ENCODE measurements at places on chromosomes 5 and 9.

- peak; percentile 56 for DNase-seq
Measured at GRCh38 chr9:134316449-134317160, 9.7 kb upstream of the RXRA start.

- DNase-seq, result no peak
Measured at GRCh38 chr5:154278186-154278585, 87.7 kb downstream of the GALNT10 start.

DNA sequence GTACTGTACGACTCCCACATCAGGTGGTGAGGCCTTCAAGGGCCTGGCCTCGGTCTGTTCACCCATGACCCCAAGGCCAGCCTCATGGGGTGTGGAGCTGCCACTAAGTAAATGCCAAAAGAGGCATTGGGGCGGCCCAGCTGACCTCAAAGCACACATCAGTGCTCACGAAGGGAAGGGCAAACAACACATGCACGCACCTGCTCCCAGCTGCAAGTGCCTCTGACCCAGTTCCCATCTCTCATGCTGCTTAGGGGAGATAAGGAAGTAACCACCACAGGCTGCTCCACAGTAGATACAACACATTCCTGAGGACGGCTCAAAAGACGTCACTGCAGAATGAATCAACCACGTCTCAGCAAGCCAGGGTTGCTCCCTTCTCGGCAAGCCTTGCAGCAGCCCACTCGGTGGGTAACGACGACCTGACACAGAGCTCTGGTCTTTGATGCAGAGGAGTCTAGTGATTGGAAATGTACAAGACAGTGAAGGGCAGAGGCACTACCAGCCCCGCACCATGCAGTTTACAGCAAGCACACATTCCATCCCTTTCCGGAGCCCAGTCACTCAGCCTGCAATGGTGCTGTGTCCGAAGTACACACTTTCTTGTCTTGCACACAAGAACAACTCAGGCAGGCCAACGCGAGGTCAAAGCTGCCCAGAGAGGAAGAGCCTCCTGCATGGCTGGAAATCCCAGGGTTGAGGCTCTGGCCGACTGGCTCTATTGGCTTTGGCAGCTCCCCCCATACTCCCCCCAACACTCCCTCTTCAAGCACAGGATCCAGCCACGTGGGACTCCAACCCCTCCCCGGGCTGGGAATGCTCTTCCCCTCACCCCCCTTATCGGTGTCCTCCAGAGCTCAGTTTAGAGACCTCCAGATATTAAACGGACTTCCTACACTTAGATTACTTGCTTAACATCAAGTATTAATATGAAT lies 31.8 kb downstream of the FABP6 start:
- DNase-seq, result no peak

GRCh38 chr9:87878989-87879511 lies 3.6 kb upstream of the SPATA31E1 start:
- DNase-seq, result no peak

DNA sequence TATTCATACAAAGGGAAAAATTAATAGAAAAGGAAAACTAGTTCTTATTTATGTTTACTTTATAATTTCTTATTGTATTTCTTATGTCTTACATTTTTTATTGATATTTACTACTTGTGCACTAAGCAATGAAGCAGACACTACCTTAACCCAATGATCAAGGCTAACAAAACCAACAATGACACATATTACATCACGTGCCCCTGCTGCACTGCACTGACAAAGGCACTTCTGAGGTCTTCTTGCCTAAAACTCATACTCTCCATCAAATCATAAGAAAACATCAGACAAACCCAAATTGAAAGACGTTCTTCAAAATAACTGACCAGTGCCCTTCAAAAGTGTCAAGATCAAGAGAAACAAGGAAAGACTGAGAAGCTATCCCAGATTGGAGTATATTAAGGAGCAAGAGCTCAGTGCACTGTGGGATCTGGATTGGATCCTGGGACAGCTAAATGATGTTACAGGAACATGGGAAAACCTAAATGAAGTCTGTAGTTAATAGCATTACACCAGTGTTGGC lies 230.9 kb downstream of the AUH start:
- no peak for DNase-seq

GRCh38 chr5:62685221-62685620 lies 106.6 kb downstream of the LRRC70 start:
- DNase-seq, result peak; percentile 7

GRCh38 chr9:92097997-92098482 lies 17.2 kb downstream of the SPTLC1 start:
- DNase-seq, result no peak

GRCh38 chr9:137454597-137455358 lies 4.4 kb downstream of the NSMF start:
- DNase-seq, result no peak

DNA sequence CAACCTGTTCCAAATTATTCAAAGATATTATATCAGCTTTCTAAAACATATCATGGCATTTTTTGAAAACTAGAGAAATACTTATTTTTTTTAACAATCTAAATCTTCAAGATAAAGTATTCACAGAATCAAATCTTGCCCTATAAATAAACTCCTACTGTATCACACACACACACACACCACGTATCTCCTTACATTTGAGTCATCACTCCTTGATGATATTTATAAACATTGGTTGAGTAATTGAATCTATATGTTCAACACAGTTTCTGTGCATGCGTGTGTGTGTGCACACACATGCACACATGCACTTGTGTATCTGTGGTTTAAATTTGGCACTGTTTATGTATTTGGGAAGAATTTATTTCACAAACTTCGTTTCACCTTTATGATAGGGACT lies 1716.4 kb downstream of the EFNA5 start:
- no peak for DNase-seq

GRCh38 chr5:176631383-176632200 lies 1.1 kb downstream of the EIF4E1B start:
- DNase-seq, result no peak

- no peak for DNase-seq
Measured at GRCh38 chr5:53087171-53087570, 22.4 kb downstream of the MOCS2 start.

GRCh38 chr5:41776435-41776834 lies 93.8 kb downstream of the OXCT1 start:
- no peak for DNase-seq

- no peak for DNase-seq
Measured at GRCh38 chr5:143801252-143801939, 10.6 kb upstream of the HMHB1 start.

- no peak for DNase-seq
Measured at GRCh38 chr5:95864944-95865504, 42.5 kb upstream of the GLRX start.

- no peak for DNase-seq
Measured at GRCh38 chr5:35876922-35877321, 20.2 kb downstream of the IL7R start.

GRCh38 chr9:37381094-37381741 lies 41.3 kb upstream of the GRHPR start:
- DNase-seq, result peak; percentile 14

- DNase-seq, result no peak
Measured at GRCh38 chr9:83239747-83240146, 176.8 kb upstream of the RASEF start.

DNA sequence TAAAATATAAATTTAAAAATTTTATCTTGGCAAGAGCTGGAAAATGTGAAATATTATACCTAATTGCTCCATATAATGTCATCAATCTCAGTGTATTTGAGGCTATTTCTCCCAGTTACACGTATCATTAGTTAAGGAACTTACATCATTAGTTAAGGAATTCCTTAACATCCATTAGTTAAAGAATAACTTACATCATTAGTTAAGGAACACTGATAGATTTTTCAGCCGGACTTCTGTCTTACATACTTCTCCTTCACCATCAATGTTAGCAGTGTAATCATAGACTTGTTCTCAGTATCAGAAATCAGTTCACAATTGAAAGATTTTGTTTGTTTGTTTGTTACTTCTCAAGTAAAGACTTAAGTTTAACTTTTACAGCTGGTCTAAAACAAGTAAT lies 524.4 kb upstream of the CHD1 start:
- DNase-seq, result no peak

GRCh38 chr5:102747386-102748166 lies 7.5 kb upstream of the PAM start:
- no peak for DNase-seq

GRCh38 chr5:139658501-139658927 lies 10.4 kb downstream of the CXXC5 start:
- DNase-seq, result no peak

DNA sequence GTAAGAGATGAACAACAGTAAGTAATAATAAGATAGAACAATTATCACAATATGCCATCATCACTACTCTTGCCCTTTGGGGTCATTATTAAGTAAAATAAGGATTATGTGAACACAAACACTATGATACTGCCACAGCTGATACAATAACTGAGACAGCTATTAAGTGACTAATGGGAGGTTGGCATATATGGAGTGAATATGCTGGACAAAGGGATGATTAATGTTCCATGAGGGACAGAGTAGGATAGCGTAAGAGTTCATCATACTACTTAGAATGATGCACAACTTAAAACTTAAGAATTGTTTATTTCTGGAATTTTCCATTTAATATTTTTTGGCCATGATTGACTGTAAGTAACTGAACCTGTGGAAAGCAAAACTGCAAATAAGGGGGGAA lies 16.6 kb downstream of the POU5F2 start:
- no peak for DNase-seq

GRCh38 chr9:35186524-35186923 lies 24.7 kb downstream of the UNC13B start:
- DNase-seq, result no peak

DNA sequence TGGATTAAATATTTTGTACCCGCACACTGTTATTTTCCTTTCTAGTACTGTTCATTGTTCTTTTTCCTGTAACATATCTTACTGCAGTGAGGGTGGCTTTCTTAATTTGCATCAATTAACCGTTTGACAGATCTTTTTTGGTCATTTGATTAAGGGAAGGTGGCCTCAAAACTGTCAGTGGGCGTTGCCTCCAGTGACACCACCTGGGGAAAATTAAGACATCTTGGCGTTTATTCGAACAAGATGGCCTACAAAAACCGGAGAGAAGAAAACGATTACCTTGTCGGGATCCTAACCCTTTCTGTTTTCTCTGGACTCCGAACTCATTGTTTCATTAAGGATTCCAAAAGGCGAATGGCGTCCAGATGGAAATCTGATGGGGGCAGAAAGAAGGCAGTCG lies 2.0 kb downstream of the BASP1 start:
- peak; percentile 40 for DNase-seq

GRCh38 chr5:150660108-150660831 lies 781 bp upstream of the MYOZ3 start:
- DNase-seq, result no peak

- DNase-seq, result no peak
Measured at GRCh38 chr9:33041432-33042188, 16.5 kb downstream of the DNAJA1 start.

GRCh38 chr9:104078596-104078995 lies 15.5 kb upstream of the SMC2 start:
- DNase-seq, result no peak

DNA sequence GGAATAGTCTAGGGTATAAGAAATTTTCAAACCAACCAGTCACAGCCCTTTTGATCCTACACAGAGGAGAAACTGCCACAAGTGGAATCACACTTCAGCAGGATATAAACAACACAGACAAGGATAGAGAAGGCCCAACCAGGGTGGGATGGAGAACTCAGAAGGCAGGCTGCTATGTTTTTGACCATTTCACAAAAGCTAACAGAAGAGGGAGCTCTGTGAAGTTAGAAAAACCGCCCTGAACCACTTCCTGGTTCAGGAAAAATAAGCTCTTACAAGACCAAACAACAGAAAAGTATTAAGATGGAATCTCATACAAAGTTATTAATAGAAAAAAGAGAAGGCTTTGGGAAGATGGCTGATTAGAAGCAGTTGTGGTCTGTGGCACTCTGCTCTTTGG lies 960 bp upstream of the IFNB1 start:
- no peak for DNase-seq

GRCh38 chr5:40480392-40480791 lies 199.3 kb upstream of the PTGER4 start:
- no peak for DNase-seq

GRCh38 chr5:153256-153655 lies 38.0 kb upstream of the LRRC14B start:
- DNase-seq, result no peak

DNA sequence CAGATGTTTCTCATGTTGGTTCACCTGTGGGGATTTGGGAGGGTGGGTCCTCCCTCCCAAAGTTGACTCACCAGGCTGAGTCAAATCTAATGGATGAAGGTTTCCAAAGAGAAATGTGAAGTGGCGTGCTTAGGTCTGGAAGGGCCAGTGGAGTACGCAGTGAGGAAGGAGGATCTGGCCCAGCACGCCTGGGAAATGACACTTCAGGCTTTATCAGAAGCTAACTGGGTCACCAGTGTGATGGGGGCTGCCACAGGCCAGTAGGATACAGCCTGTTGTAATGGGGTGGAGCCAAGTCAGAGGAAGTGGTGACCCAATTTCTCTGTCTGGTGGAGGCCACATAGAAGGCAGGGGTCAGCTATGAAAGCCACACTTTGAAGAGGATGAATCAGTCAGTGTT lies 18.0 kb downstream of the POLR1E start:
- DNase-seq, result no peak

DNA sequence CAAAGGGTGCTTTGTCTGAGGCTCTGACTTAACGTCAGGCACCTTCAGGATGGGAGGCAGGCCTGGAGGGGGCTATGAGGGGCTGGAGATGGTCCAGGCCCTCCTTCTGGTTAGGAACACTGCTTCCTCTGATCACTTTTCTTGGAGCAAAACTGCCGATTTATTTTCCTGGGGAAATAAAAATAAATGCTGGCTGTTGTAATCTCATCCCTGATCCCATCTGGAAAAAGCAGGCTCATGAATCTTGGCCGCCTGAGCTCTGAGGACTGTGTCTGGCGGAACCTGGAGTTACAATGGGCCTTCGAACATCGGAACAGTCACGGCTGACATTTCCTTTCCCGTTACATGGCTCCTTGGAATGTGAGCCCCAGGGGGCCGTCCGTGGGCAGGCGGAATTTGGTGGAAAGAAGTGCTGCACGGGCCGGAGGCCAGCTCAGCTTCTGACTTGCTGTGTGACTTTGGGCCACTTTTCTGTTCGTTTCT lies 157.8 kb downstream of the RGS3 start:
- no peak for DNase-seq

DNA sequence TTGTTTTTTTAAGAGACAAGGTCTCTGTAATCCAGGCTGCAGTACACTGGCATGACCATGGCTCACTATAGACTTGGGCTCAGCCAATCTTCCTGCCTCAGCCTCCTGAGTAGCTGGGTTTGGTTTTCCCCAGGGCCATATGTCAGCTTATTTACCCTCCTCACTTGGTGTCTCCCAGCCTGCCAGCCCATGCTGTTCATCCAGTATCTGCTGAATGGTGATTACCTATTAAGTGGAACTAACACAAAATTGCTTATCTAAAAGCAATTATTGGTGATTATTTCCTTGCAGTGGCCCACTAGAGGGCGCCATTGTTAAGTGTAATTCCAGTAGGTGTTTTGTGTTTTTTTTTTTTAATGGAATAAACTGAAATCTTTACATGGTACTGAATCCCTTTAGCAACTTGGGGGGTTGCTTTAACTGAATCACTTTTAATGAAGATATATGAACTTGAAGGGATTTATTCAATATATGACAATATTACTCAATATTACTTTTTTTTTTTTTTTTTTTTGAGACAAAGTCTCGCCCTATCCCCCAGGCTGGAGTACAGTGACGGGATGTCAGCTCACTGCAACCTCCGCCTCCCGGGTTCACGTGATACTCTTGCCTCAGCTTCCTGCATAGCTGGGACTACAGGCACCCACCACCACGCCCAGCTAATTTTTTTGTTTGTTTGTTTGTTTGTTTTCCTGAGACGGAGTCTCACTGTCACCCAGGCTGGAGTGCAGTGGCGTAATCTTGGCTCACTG lies 13.8 kb downstream of the EXOSC2 start:
- peak; percentile 34 for DNase-seq
